ENCODE measurements at places on chromosomes 13 and 19.

- no peak for DNase-seq
Observed at GRCh38 chr13:43139211-43139610, 115.8 kb downstream of the DNAJC15 start.

DNA sequence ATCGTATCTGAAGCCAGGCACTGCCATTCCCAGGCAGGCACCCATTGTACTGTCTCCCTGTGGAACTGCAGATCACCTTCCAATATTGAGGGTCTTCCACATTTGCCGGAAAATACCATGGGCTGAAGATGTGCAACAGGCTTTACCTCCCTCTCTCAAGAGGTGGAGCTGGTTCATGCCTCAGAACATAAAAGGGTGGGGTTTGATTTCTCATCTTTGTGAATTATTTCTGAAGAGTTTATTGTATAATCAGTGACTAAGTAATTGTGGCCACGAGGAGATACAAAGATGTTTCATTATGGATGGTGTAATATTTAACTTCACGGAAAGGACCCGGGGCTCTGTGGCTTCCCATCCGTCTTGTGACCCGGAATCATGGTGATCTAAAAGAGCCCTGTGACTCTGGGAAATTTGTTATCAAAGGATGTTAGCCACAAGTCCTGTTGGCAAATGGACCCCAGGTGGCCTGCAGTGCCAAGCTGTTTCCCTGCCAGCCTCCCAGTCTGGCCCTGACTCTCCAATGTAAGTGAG is 230.5 kb downstream of the LACC1 start:
- no peak for DNase-seq

DNA sequence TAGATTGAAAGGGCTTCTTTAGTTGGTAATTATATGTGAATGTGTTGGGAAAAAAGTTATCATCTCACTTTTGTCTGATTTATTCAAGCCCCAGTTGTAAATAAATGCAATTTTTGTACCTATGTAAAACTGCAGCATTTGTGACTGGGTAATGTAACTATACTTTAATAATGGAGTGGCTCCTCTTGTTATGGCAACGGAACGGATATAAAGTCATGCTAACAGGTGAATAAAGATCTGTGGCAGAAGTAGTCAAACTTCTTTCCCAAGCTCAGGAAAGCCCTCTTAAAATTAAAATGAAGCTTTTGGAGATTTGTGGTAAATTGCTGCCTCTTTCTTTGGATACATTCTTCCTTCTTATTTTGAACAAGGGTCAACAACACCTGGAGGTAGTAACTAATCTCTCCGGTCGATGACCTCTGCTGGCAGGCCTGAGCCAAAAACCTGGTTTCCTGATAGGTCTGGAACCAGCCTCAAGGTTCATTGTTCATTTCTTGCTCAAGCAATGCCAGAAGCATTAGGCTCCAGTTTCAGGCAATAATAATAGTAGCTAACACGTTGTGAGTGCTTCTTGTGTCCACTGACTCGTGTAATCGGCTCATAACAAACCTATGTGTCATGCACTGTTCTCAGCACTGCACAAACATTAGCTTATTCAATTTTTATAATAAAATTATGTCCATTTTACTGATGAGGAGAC is 313.4 kb upstream of the DACH1 start:
- no peak for DNase-seq

DNA sequence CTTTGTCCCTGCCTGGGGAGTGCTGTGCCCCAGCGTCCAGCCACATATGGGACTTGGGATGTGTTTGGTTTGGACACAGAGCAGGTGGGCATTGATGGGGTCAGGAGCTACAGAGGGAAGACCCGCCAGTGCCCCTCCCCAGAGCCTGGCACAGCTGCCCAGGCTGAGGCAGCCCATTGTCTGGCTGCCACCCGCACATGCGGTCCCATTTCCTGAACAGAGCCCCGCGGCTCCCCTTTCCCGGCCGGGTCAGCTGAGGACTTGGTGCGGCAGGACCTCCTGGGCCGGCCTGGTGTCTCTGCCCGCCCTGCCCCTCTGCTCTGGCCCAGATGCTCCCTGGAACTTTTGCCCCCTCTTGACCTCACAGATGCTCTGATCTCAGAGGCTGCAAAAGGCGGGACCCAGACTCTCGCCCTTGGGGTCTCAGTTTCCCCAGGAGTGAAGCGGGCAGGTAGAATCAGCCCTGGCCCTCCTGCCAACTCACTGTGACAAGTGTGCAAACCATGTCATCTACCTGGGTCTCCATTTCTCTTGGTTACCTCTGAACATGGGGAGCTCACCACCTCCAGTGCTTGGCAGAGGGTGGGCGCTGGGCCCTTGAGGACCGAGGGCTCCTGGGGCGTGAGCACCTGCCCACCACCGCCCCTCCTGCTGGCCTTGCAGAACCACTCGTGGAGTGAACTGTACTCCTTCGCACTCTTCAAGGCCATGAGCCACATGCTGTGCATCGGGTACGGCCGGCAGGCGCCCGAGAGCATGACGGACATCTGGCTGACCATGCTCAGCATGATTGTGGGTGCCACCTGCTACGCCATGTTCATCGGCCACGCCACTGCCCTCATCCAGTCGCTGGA is 17.8 kb downstream of the HCN2 start:
- DNase-seq: no peak

DNA sequence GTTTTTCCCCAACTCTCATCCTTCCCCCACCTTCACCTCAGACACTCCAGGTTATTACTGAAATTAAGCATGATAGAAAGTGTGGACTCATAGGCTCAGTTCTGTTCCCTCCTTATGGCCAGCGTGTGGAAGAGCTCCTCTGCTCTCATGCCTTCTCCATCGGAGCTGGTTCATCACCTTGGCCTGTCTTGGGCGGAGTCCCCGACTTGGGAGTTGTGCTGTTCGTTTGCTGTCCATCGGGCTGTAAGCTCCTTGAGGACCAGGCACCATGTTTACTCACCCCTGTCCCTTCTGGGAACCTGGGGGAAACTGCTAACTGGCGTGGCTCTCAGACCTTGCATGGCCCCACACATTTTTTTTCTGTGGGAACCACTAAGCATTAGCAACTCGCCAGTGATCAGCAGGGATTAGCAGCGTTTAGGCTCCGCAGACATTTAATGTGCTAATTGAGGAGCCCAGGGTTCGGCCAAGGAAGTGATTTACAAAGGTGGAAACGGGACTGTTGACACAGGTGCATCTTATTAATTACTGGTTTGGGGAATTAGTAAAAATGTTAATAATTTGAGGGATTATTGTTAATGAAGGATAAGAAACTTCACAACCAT is 123.8 kb downstream of the TM9SF2 start:
- no peak for DNase-seq

GRCh38 chr13:48094404-48094780 is 512 bp downstream of the MED4 start:
- no peak for DNase-seq

GRCh38 chr13:74528734-74529513 is 394.7 kb upstream of the KLF12 start:
- DNase-seq: no peak

- DNase-seq: peak; percentile 33
Observed at GRCh38 chr19:50718255-50719118, 1.1 kb downstream of the SHANK1 start.

GRCh38 chr13:26502826-26503225 is 54.7 kb upstream of the WASF3 start:
- DNase-seq: peak; percentile 57

GRCh38 chr13:109788372-109789111 is 2.2 kb upstream of the IRS2 start:
- no peak for DNase-seq

- DNase-seq: no peak
Observed at GRCh38 chr19:56141417-56141993, 418 bp downstream of the ZNF444 start.

- no peak for DNase-seq
Observed at GRCh38 chr19:4801085-4801619, 9.6 kb downstream of the FEM1A start.

GRCh38 chr13:51906581-51906980 is 44.8 kb downstream of the CCDC70 start:
- DNase-seq: no peak

GRCh38 chr13:87311165-87311564 is 360.0 kb upstream of the SLITRK5 start:
- DNase-seq: no peak

GRCh38 chr13:54511366-54511765 is 1482.8 kb downstream of the OLFM4 start:
- no peak for DNase-seq

- no peak for DNase-seq
Observed at GRCh38 chr13:73179650-73180274, 121.0 kb downstream of the KLF5 start.

All from nucleus accumbens (tissue), 56 donors.